ENCODE measurements at places on chromosomes 11 and 22.
A peak's percentile ranks its signal among the peaks of the same experiment; 100 is the strongest.

GRCh38 chr11:7648264-7648663, 25.0 kb downstream of the CYB5R2 start:
- DNase-seq, result no peak

DNA sequence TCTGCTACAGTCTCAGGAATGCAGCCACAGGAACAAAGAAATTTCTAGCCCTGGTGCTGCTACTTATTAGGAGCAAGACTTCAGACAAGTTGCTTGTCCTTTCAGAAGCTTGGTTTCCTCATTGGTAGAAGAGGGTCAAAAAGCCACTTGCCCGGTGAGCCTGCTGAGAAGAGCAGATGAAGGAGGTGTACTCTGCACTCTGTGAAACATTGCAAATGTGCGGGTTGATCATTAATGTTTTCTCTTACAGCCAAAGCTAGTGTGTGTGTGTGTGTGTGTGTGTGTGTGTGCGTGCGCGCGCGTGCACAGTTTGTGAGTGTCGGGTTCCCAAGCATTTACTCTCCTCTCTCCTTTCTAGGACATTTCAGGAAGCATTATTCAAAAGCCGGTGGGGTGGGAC, 86.3 kb upstream of the NNMT start:
- DNase-seq, result no peak

GRCh38 chr11:12876340-12876739, 132.8 kb upstream of the RASSF10 start:
- peak; percentile 37 for DNase-seq

- no peak for DNase-seq
Observed at GRCh38 chr11:59680287-59681154, 11.7 kb upstream of the PATL1 start.

GRCh38 chr11:73223998-73224730, 6.1 kb downstream of the P2RY2 start:
- DNase-seq, result peak; percentile 49

GRCh38 chr11:90558328-90558865, 335.5 kb upstream of the CHORDC1 start:
- no peak for DNase-seq

- no peak for DNase-seq
Observed at GRCh38 chr11:111285189-111286091, 12.9 kb upstream of the POU2AF3 start.

GRCh38 chr11:12182676-12183541, 72.5 kb downstream of the MICAL2 start:
- DNase-seq, result peak; percentile 78

DNA sequence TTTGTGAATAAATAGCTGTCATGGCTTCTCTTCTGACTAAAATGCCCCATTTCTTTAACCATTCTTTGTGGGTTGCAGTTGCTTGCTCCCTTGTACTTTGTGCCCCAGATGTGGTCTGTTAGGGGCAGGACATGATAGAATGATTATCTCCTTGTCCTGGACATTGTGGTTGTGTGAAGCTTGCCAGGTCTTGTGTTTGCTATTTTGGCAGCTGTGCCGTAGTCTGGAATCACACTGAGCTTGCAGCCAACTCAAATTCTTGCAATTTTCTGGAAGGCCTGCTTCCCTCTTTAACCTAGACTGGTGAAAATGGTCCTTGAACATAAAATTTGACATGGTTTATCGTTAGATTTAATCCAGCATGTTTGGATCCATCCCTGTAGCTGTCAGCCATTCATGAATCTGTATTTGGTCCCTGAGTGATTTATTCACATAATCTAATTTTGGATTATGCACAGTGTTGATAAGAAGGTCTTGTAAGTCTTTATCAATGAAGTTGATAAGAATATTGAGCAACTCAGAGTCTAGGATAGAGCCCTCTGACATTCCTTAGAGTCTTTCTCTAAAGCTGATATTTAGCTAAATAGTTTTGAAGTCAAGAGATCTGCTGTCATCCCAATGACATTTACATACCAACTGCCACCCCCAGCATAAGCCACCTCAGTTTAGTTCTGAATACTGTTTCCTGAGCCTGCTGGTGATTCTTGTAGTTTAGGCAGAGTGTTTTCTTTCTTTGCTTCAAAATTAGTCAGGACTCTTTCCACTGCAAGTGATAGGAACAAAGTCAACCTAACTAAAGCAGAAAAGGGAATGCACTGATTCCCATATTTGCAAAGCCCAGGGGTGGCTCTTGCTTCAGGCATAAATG, 9.8 kb downstream of the SPON1 start:
- DNase-seq, result no peak

DNA sequence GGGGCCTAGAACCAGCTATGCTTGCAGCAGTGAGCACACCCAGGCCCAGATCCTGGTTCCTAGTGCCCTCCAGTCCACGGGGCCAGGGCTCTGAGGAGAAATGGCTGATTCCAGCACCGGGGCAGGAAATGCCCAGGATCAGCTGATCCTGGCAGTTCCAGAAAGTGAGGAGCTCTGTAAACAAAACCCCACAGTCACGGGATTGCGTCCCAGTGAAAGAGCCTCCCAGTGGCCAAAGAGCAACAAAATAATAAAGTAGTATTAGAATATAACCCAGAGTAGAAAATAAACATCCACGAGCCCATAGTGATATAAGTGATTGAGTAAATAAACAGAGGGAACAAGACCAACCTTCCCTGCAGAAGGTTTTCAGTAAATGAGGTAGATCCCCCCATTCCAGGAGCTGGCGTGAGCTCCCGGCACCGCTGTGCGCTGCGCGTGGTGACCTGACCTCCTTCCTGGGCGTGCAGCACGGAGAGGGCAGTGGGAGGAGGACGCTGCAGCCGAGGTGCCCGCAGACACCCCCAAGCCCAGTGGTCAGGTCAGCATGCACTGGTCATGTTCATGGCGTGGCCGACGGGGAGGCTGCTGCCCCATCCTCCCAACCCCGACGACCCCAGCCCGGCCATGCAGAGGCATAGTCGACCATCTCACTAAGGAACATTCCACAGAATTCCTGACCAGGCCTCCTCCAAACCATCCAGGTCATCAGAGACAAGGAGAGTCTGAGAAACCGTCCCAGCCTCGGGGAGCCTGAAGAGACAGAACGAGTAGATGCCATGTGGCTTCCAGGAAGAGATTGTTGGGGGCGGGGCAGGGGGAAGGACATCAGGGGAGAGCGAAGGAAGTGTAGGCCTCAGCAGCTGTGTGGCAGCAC, 19.8 kb downstream of the PTDSS2 start:
- DNase-seq, result no peak

DNA sequence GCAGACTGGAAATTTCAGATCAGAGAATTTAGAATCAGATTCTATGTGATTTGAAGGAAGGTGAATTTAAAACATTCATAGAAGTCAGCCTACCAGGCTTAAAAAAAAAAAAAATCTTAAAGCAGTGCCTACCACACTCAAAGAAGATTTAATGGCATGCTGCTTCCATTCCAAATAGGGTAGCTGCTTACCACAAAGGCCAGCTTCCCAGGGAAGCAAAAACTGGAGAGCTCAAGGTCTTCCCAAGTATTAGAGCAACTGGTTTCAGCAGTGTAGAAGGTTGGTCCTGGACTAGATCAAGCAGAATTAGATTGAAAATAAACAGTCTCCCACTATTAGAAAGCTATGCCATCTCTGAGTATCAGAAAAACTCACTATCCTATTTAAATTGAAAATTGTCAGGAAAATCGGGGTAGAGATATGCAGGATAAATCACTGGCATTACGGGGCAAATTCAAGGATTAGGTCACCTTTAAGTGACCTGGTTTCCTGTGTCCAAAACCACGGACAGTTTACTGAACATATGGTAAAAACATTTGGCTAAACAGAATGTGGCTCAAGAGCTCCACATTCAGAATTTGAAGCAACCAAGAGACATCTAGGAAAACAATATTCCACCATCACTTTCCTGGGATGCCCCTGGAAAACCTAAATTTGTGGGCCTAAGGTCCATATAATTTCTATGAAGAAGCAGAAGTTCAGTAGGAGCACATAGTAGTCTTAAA, 1.3 kb downstream of the C11orf42 start:
- DNase-seq, result no peak

DNA sequence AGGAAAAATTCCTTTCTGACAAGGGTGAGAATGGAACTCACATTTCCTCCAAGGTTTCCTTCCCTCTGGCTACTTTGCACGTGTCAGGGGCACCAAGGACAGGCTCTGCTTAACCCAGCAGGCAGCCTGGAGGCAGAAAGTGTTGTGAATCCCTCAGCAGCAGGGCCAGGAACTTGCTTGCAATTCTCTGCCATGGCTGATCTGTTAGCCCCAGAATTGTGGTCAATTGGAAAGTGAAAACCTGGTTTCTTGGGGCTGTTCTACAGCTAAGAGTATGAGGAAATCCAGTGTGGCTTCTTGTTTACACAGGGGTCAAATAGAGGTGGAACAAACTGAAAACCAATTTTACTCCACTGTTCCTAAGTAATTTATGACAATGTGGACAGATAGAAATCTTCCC, 38.3 kb upstream of the CEP295 start:
- no peak for DNase-seq

- DNase-seq, result no peak
Observed at GRCh38 chr22:42430528-42431125, 1.6 kb downstream of the NFAM1 start.

GRCh38 chr22:30196141-30196879, 50.2 kb downstream of the LIF start:
- DNase-seq, result peak; percentile 89

DNA sequence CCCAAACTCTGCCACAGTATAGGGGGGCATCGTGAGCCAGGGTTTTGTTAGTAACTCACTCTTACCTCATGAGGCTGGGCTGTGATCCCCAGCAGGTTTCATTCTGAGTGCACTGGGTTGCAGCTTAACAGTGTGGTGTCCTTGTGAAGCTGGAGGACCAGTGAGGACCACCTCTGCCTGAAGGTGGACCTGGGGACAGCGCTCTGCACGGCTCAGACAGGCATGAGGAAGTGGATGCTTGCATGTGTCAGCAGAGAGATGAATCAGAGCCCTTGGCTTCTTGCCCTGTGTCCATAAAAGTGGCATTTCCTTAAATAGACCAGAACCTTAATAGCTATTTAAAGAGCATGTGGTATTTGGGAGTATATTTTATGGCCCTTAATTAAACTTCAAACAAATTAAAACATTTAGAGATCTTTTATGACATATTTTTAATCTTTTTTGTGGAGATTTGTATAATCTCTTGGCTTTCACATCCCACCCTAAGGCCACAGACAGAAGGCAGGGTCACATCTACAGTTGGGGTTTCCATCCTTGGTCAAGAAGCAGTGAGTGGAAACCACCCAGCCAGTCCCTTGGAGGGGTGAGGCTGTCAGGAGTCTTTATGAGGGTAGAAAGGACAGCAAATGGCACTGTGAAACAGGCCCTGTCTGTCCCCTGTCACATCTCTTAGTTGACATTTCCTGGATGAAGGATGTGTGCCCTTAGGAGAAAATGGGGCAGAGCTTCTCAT, 24.8 kb upstream of the ADORA2A start:
- DNase-seq, result no peak

DNA sequence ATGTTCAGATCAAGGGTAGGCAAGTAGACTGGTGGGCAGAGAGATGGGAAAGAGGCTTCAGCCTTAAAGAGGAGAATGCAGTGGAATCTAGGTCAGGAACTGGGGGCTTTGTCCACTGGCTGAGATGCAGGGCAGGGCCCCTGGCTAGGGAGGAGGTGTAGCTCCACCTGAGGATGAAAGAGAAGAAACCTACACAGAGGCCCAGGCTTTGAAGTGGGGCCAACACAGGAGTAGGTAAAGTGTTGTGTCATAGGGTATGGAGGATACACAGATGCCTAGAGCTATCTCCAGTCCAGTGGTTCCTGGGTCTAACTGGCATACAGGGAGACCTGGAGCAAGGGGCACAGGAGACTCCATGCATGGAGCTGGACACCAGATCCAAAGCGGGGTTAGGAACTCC, 73.5 kb downstream of the RASSF10 start:
- no peak for DNase-seq

GRCh38 chr11:39209981-39210380, 2249.5 kb downstream of the LRRC4C start:
- no peak for DNase-seq

GRCh38 chr22:18062421-18062820, 15.4 kb upstream of the PEX26 start:
- DNase-seq, result no peak

GRCh38 chr11:13329670-13330356, 52.2 kb downstream of the BMAL1 start:
- DNase-seq, result no peak

DNA sequence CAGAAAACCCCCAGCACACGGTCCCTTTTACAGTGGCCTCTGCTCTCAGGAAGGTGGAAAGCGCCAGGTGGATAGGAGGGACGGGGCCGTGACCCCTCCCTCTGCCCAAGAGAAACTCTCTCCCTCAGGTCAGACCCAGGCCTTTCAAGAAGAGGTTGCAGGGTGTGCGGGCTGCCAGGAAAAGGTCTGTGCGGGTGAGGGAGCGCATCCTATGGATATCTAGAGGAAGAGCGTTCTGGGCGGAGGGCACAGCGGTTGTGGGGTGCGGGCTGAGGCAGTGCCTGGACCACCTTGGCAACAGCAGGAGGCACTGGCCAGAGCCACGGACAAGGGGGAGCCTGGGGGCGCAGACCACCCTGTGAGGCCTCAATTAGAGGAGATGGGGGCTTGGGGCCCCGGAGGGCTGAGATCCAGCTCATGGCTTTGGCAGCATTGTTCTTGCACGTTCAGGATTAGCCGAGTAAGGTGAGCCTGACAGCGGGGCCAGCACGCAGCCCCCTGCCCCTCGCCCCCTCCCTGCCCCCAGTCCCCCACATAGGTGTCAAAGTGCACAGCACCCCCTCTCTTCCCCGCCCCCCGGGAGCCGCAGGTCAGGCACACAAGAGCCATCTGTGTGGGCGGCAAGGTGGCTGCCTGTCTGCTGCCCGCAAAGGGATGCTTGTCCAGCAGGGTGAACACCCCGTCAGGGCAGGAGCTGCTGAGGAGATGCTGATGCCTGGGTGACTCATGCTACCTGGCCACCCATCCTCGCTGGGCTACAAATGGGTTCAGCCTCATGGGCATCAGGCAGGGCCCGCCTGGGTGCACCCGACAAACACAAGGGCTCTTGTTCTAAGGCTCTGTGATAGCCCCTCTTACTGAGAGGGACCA, 92.8 kb upstream of the KCNQ1OT1 start:
- peak; percentile 60 for DNase-seq

GRCh38 chr11:35089666-35090065, 49.3 kb upstream of the CD44 start:
- no peak for DNase-seq

- DNase-seq, result no peak
Observed at GRCh38 chr11:134066943-134067885, 1.7 kb upstream of the JAM3 start.

DNA sequence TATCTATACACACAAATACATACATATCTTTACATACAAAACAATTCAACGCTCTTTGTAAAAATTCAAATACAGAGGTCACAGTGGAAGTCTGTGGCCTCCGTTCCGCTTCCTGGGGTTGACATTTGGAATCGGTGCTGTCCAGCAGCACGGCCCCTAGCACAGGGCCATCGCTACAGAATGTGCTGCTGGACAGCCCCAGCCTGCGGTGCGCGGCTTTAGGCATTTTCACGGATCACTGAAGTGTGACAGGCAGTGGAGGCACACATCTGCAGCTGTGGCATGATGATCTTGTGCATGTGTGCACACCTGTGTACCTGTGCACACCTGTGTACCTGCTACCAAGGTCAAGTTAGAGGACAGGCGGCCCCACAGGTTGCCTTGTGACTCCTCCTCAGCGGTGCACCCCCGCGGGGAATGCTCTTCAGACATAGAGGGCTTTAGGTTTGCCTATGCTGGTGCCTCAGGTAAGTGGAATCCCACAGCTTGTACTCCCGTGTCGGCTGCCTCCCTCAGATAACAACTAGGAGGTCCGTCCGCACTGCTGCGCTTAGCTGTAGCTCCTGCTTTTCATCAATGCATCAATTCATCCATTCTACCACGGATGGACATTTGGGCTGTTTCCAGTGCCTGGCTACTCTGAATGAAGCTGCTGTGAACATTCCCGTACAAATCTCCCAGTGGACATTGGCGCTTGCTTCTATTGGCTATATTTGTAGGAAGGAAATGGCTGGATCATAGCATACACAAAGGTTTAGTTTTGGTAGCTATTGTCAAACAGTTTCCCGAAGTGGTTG, 29.9 kb downstream of the GAL start:
- no peak for DNase-seq
